ENCODE measurements at places on chromosomes 3 and 15.
A peak's percentile ranks its signal among the peaks of the same experiment; 100 is the strongest.

DNA sequence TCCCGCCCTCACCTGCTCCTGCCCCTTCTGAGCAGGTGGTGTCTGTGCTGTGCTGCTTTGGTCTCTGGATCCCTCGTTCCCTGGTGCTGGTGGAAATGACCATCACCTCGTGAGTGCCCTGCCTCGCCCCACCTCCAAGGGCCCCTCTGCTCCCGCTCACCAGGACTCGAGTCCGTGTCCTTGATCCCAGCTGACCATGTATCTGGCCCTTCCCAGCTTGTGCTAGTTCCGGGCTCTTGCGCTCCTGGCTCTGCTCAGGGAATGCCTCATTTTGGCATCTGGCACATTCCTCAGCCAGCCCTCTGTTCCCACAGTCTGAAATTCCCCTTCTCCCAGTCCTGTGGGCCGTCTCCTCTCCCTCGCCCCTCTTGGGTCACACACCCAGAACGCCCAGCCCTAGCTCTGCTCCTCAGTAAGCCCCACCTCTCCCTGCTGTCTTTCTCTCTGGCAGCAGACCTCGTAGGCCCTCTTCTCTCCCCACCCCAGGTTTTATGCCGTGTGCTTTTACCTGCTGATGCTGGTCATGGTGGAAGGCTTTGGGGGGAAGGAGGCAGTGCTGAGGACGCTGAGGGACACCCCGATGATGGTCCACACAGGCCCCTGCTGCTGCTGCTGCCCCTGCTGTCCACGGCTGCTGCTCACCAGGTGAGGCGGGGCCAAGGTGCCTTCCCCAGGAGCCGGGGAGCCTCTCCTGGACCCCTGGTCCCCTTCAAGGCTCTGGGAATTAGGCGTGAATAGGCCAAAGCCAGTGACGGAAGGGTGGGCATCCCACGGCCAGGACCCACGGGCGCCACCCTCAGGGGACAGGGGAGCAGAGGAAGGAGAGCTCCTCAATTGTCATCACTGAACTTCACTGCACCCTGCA, 11.5 kb downstream of the SLC51A start:
- no peak for DNase-seq

- no peak for DNase-seq
Measured at GRCh38 chr3:54866251-54866650, 61.6 kb downstream of the LRTM1 start.

GRCh38 chr3:188734395-188734794, 437.4 kb upstream of the TPRG1 start:
- no peak for DNase-seq

- no peak for DNase-seq
Measured at GRCh38 chr3:134287512-134287911, 36.9 kb upstream of the RYK start.

DNA sequence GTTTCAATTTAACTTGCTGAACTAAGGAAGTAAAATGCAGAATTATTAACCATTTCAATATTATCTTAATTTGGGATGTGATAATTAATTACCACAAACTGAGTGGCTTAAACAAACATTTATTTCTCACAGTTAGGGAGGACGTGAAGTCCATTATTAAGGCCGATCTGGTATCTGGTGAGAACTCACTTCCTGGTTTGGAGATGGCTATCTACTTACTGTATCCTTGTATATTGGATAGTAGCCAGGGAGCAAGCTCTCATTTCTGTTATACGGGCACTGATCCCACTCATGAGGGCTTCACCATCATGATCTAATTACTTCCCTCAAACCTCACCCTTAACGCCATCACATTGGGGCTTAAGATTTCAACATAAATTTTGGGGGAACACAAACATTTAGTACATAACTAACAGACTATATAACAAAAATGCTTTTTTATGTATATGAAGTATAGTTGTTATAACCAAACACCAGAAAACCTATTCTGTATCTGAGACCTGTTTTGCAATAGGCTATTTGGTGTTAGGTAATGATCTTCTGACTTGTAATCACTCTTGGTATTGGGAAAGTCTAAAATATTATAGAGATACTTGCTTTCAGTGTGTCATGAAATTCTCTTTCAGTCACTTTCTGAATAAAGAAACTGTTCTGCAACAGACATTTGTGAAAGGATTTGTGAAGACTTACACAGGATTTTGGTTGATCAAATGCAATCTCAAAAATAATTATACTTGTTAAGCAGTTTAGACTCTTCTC, 4.7 kb upstream of the KPNA4 start:
- no peak for DNase-seq

- DNase-seq = no peak
Measured at GRCh38 chr3:48690846-48691458, 5.2 kb upstream of the NCKIPSD start.

DNA sequence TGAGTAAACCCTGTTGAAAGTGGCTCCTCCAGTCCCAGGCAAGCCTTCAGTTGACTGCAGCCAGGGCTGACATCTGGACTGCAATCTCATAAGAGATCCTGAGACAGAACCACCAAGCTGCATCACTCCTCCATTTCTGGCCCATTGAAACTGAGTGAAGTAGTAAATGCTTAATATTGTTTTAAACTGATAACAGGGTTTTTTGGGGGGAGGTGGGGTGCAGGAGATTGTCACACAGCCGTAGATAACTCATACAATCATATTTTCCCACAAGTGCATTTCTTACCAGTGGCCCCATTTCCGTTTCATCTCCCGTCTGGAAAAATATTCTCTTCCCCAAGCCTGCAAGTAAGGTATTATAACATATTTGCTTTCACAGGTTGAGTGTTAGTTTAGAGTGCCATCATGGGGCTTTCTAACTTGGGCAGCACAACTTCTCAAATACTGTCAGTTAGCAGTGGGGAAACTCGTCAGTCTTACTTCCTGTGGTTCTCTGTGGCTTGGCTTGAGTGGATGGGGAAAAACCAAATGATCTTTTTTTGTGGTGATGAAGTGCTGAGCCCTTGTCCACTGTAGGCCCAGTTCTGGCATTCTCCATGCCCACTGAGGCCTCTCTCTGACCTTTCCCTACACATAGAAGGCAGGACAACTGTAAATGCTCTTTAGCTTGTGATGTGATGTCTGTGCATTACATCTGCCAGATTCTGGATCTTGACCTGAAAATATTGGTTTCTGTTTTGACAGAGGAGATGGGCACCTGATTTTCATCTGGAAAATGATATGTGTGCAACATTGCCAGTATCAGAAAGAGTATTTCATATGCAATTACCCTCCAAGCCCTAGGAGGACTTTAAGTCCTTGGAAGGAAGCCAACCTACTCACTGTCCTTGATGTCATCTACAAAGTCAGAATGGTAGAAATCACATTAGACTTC, 90.1 kb upstream of the BHLHE40 start:
- no peak for DNase-seq

GRCh38 chr15:64180235-64180824, 17.5 kb upstream of the PPIB start:
- DNase-seq = no peak

DNA sequence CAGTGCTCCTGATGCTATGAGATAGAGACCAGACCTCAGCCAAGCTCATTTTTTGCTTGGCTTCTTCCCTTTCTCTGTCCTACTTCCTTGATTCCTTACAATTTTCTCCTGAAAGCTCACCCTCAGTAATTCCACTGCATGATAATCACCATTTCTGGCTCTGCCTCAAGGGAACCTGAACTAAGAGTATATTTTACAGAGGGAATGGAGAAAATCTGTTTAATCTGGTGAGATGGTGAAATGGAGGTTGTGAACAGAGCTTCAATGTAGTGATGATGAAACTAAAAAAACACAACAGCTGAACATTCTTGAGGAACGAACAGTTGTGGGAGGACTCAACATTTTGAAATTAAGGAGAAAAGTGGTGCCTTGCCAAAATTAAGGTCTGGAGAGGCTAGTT, 16.3 kb downstream of the HHLA2 start:
- no peak for DNase-seq

- DNase-seq = no peak
Measured at GRCh38 chr3:155604126-155604525, 140.7 kb downstream of the PLCH1 start.

DNA sequence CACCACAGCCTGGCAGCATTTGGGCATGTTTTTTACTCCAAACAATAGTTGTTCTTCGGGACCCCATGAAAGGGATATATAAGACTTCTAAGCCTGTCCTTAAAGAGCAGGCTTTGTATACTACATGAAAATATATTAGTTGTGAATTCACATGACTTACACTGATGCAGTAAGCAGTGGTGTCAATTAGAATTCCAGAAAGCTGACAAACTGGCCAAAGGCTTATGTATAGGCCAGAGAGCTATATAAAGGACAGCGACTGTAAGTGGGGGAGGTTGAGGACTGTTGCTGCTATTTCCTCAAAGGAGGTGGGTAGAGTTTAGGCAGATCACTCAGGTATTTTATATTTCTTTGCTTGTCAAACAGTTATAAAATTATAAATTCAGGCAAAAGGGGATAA, 24.8 kb downstream of the KPNA4 start:
- no peak for DNase-seq

DNA sequence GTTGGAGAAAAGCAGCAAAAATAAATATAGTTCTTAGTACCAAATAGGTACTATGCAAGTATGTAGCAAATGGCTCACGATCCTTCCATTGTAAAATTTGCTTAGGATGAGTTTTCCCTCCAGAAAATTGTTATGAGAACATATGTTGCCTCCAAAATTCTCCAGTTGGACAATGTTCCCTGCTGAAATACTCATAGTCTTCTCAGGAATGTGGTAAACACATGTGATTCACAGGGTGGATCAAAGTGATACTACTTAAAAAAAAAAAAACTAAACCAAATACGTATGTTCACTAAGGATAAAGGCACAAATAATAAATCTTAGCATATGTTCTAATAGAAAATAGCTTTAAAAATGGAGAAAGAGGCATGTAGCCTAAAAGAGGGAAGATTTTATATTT, 84.3 kb upstream of the ZNF385D start:
- DNase-seq = no peak

DNA sequence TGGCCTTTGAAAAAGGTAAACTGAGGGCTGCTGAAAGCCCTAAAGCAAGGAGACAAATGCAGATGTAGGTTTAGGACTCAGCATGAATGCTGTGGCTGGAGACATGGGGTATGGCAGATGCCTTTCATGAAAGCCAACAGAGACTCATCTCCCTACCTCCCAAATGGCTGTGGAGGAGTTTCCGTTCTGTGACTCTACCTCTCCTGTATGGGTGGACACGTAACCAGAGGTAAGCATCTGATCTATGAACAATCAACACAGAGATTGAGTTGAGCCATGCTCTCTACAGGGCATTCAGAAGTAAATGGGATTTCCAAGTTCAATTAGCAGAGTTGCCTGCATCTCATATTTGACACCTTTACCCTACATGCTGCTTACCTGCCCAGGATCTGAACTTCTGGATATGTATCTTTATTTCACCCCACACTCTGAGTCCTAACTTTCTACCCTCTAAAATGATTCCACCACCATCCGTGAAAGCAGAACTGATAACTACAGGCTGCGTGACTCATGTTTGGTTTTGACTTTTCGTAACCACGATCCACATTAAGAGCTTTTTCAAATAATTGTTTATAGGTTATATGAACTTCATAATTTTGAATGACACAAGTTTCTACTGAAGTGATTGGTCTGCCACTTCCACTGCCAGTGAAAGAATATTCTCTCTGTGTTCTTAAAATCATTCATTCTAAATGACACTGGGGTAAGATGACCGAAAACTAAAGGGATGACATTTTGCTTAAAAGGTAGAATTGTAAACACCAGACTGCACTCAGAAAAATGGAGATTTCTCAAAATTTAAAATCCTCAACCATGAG, 1058.7 kb downstream of the FHIT start:
- no peak for DNase-seq

- peak; percentile 58 for DNase-seq
Measured at GRCh38 chr3:51498876-51499738, 708 bp downstream of the DCAF1 start.

DNA sequence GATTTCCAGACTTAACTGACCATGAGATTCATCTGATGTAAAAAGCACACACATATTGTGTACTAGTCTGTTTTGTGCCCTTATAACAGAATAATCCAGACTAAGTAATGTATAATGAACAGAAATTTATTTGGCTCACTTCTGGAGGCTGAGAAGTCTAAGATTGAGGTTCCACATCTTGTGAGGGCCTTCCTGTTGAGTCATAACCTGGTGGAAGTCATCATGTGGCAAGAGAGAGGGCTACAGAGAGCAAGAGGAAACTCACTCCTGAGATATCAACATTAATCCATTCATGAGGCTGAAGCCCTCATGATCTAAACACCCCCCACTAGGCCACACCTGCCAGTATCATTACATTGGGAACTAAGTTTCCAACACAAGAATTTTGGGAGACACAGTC, 977.6 kb downstream of the MCTP2 start:
- DNase-seq = no peak

GRCh38 chr3:140568842-140569520, 108.9 kb upstream of the TRIM42 start:
- no peak for DNase-seq

DNA sequence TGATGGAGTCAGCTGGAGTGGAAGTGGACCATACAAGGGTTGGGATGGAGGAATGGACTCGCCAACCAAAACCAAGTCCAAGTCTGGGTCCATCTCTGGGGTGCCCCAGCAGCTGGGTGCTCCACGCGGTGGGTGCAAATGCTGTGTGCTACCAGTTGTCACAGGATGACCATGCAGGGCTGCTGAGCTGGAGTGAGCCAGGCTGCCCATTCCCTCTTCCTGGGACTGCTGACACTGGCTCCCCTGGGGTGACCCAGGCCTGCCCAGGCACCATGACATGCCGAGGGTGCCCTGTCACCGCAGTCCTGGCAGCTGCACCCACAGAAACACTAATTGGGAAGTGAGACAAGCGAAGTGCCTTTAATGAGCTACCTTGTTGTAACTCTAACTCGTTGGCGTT, 140.2 kb downstream of the TPRA1 start:
- no peak for DNase-seq

- DNase-seq = no peak
Measured at GRCh38 chr3:33883951-33884561, 85.6 kb downstream of the PDCD6IP start.

DNA sequence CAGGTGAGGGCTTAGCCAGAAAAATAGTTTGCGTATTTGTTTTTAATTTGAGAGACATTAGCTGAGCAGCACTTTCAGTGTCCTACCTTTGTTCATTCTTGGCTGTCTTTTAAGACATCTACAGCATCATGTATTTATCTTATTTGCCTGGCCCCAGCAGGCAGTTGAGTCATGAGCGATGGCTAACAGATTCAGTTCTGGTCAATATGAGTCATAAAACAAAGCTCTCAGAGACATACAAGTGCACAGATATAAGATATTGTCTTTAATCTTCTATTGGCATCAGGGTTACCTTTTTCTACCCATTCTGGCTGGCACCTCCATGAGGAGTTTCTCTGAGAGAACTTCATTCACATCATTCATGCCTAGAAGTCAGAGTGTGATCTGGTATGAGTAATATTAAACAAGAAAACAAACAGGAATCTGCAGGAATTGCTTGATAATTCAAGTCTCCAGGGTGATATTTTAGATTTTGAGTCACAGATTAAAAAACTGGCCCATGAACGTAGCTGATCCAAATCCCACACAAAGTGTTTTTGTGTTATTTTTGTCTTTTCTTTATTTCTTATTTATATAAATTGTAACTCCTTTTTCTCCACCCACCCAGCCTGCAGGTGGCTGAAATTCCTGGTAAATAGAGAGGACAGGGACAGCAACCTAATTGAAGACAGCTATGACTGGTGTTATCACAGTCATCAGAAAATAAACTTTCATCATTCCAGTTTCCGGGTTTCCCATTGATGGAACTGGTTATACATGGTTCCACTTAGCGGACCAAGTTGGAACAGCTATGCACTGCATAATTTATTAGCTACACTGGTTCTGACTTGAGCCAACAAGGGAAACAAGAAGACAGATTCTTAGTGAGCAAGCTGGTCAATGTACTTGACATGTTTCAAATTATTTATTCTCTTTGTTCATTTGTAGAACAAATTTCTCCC, 47.3 kb downstream of the PLSCR2 start:
- DNase-seq = no peak
